G401 (cell line): ENCODE measurements at places on chromosomes 3 and 15.

- no peak for DNase-seq
Measured at GRCh38 chr15:43325039-43325684, 5.2 kb downstream of the LCMT2 start.

GRCh38 chr3:159038405-159038804, 236.6 kb downstream of the MFSD1 start:
- DNase-seq = no peak

DNA sequence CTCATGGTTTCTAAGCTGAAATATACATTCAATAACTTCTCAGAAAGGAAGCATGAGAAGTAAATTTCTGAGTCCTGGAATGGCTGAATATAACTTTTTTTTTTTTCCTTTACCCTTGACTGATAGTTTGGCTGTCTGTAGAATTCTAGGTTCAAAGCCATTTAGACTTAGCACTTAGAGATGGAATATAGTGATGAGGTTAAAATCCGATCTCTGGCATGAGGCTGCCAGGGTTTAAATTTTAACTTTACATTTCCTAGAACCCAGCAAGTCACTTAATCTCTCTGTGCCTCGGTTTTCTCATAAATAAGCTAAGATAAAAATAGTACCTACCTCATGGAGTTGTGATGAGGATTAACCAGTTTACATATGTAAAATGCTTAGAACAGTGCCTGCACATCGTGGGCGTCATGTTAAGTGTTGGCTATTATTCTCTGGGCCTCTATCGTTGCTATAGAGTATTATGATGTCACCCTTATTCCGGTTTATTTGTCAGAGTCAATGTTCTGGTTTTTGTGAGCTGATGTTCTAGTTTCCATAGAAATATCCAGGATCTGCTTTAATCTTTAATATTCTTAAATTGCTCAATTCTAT, 199.8 kb upstream of the TLE3 start:
- DNase-seq = no peak

DNA sequence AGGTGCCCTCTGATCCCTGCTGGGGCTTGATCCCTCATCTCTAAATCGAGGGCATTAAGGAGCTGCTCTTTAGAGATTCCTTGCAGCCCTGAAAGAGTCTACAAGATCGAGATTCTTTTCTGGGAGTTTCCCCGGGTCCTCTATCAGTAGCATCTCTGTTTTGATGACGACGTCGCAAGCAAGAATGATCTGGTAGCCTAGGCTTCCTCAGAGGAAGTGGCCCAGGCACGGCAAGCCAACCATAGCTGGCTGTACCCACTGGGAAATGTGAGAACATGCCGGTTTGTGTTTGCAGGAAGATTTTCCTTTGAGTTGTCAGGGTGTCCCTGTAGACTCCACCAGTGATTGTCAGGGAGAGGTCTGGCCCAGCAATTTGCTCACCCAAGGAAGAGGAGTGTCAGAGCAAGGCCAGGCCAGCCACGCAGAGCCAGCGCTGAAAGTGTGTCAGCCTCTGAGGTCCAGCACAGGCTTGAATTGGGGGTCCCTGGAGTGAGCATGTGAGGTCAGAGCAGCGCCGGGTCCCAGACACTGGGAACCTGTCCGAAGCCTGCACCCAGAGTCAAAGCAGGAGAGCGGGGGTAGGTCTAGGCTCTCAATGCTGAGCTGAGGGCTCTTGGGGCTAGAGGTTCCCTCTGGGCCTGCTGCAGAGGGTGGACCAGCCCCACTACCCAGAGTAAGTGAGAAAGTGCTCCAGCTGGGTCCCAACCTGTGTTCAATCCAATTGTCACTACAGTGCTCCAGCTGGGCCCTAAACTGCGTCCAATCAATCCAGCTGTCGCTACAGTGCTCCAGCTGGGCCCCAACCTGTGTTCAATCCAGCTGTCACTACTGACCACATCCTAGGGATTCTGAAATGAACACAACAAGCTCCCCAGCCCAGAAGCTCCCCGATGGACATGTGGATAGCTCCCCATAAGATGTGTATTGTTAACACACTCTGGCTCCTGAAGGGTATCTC, 95.7 kb downstream of the CHDH start:
- DNase-seq = no peak

GRCh38 chr3:112786881-112787579, 59.6 kb downstream of the CD200R1L start:
- DNase-seq = no peak

- no peak for DNase-seq
Measured at GRCh38 chr3:143090976-143091837, 28.4 kb upstream of the CHST2 start.

GRCh38 chr3:165463531-165463930, 267.3 kb upstream of the SLITRK3 start:
- no peak for DNase-seq

DNA sequence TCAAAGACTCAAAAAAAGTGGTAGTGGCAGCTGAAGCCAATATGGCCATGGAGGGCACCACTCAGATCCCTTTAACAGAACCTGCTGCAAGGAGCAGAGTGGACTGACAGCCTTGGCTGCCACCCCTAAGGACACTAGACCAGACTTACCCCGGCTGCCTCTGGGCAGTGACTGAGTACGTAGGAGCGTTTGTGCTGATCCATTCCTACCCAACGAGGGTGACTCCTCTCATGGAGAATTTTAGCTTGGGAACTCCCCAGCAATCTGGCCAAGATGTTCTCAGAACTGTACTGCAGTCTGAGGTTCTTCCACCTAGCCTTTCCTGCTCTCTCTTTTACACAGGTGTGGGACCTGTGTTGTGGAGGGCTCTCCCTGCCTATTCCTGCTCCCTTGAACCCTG, 22.1 kb downstream of the CLEC3B start:
- no peak for DNase-seq

DNA sequence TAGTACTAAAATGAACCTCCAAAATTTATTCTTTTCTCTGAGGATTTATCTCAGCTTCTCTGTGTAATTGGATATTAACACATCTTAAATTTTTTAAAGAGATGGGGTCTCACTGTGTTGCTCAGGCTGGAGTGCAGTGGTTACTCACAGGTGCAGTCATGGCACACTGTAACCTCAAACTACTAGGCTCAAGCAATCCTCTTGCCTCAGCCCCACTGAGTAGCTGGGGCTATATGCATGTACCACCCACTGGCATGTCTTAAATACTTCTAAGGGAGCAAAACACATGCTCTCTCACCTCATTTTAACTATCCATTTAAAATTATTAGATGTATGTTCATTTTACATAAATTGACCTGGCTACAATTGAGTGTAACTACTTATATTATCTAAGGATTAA, 11.3 kb upstream of the TMEM87A start:
- DNase-seq = no peak

GRCh38 chr15:57586661-57587424, 4.9 kb upstream of the MYZAP start:
- no peak for DNase-seq

DNA sequence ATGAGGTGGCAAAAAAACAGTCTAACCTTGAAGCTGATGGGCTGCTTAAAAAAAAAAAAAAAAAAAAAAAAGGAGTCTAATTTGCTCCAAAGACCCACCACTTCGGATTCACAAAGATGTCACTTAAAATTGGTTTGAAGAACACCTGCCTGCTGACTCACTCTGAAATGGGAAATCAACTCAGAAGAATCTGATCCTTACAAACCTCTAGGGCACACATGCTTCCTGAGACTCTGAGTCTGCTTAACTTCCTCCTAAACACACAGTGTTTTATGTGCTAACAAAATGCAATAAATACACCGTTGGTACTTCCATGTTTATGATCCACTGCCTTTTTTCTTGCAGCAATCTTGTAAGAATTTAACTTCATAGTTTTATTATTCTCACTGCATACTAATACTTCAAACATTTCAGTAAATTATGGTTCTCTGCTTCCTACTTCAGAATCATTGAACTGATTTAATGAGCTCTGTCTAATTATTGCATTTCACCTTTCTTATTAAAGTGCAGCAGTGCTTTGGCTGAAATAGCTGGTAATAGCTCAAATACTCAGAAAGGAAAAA, 73.0 kb upstream of the FRMD4B start:
- DNase-seq = no peak

- no peak for DNase-seq
Measured at GRCh38 chr15:74122403-74123130, 7.8 kb upstream of the ISLR2 start.

DNA sequence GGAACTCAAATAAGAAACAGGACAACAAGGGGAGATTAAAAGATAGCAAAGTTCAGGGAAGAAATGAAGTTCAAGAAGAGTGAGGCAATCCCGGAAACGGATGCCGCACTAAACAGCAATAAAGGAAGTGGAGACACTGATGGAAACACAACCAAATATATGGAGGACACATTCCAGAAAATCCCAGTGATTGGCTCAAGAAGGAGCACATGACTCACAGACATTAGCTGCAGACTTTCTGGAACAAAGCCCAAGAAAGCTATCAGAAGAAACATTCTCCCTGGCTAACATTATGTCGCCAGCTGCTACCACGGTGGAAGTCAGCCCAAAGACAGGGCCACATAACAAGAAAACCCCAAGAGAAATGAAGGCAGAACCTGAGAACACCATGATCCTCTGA, 18.1 kb upstream of the VGLL4 start:
- no peak for DNase-seq

GRCh38 chr3:193902607-193903511, 233.1 kb upstream of the HES1 start:
- no peak for DNase-seq

GRCh38 chr3:138230525-138230924, 43.4 kb downstream of the ARMC8 start:
- DNase-seq = no peak

DNA sequence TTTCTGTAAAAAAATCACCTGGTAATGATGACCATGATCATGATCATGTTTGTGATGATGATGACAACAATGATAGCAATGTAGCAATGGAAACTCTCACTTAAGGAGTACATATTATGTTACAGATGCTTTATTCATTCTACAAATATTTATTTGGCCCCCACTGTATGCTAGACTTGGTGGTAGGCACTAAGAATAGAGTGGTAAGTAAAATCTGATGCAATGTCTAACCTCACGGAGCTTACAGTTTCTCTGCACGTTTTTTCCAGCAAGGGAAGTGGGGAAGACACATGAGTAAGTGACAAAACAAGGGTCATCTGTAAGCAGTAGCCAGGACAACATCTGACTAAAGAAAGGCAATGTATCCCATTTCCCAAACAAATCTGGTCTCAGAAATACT, 199.4 kb upstream of the MRPL3 start:
- DNase-seq = no peak

- no peak for DNase-seq
Measured at GRCh38 chr3:102718651-102719050, 283.8 kb downstream of the ZPLD1 start.

DNA sequence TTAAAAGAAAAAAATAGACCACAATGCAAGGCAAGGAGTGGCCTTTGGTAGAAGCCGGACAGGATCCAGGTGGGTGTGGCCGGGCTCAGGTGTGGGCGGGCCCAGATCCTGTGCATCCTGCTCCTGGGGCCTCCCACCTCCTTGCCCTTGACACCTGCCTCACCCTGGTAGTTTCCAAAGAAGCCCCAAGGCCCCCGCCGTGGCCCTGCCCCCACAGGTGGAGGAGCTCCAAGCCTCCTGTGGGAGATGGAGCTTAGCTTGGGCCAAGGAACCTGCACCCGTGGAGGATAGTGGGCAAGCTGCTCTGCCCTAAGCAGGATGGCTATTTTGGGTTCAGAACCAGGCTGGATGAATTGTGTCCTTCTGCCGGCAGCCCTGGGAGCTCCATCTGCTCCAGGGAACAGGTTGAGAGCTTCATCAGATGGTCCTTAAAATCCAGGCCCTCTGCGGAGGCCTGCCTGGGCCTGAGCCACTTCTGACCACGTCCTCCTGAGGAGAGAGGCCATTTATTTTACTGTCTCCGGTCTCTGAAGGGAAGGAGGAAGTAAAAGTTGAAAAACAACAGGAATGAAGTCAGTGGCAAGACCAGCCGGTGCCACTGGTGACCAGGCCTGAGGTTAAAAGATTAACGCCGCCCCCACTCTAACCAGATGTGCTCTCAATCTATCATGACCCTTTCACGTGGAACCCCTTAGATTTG, 53.9 kb upstream of the KLF13 start:
- peak; percentile 98 for DNase-seq
